NCI-H2081 treated with DMSO at 0.1 percent for 48 hours (cell line): ENCODE measurements at places on chromosomes 16 and 17.

- no peak for DNase-seq
These were observed 661 bp downstream of the LRRC3C start for GRCh38 chr17:39927929-39928857.

GRCh38 chr17:56913353-56913866, 439 bp downstream of the TRIM25 start:
- DNase-seq, result no peak

- no peak for DNase-seq
These were observed 67.4 kb downstream of the MRM1 start for GRCh38 chr17:36668824-36669223.

DNA sequence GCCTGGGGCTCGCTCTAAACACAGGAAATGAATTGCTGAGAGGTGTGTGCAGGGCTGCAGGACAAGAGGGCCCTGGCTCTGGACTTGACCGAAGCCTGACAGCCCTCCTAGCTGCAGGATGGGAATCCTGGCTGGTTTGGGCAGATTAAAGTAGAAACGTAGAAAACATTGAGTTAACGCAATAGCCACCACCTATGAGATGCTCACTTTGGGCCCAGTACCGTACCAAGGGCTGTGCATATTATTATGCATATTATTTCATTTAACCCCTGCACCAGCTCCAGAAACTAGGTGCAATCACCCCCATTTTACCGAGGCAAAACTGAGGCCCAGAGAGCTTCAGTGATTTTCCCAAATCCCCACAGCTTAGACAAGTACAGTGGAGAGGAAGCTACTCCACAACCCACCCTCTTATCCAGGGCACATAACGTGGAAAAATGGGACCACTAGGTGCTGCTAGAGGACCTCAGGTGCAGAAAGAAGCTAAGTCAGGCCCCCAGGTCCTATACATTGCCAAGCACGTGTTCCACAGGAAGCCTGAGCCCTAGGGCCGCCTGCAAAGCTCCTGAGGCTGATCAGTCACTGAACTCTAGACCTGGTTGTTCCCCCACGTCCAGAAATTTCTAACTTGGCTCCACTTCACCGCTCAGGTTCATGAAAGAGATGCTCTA, 79.2 kb downstream of the MYH11 start:
- no peak for DNase-seq

- no peak for DNase-seq
These were observed 25.2 kb downstream of the ZDHHC7 start for GRCh38 chr16:84986102-84986501.

DNA sequence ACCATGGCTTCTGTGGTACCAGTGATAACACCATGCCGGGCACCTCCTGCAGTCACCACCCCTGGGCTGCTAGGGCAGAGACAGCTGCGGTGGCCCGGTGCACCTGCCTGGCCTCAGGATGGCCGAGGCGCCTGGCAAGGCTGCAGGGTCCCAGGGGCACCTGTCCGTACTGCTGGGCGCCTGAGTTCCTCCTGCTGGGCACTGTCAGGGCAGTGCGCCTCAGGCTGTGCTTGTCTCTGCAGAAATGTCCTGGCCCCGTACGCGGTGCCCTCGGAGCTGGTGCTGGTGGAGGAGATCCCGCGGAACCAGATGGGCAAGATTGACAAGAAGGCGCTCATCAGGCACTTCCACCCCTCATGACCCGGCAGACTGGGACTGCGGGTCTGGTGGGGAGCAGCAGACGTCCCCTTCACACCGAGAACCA, 17.7 kb upstream of the CDH15 start:
- DNase-seq, result no peak

DNA sequence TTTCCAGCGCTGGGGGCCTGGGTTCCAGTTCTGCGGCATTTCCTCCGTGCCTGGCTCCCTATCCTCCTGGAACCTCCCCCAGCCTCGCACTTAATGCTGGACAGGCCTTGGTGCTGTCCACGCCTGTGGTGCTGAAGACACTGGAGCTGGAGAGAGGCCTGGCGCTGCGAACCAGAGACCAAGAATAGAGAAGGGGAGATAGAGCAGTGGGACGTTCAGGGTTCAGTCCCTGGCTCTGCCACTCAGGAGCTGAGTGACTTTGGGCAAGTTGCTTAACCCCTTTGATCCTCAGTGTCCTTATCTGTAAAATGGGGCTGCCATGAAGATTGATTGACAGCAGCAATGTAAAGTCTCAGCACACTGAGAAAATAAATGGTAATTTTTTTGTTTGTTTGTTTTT, 11.9 kb downstream of the SBK1 start:
- no peak for DNase-seq

DNA sequence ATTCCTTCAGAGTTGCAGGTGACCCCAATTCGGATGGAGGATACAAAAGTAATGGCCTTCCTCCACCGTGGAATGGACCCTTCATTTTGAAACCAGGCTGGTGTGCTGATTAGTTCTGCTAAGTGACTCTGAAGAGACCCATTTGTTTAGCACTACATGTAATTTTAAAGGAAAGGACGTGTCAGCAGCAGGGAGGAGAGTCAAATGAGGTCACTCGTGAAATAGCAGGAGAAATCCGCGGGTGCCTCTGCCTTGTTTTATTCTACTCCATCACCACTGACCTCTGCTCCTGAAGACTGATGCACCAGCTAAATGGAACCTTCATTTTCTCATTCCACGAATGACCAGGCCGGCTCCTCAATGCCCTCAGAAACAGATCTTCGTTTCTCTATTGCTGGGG, 589.2 kb downstream of the CDH11 start:
- no peak for DNase-seq

DNA sequence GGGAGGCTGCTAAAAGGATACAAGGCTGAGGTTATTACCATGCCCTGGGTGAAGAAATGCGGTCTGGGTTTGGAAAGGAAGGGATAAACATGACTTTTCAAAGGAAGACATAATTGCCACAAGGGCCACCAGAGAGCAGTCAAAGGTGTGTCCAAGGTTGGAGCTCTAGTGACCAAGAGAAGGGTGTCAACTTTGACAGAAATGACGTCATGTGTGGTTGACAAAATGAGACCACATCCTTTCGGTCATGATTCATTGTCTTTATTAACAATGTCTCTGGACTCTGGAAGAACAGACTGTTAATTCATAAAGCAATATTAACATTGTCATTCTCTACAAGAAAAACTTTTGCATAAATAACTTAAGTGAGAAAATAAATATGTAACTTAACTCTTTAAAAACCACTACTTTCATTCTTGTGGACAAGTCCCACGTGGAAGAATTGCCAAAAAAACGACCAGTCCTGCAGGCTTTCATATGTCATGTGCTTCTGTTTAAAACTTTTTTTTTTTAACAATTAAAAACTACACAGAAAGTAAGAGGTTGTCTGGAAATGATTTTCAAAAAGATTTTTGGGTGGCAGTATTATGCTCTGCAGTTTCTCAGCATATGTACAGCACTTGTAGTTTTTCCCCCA, 5.0 kb downstream of the SOST start:
- DNase-seq, result no peak

GRCh38 chr16:53599548-53599947, 96.5 kb upstream of the AKTIP start:
- DNase-seq, result no peak

DNA sequence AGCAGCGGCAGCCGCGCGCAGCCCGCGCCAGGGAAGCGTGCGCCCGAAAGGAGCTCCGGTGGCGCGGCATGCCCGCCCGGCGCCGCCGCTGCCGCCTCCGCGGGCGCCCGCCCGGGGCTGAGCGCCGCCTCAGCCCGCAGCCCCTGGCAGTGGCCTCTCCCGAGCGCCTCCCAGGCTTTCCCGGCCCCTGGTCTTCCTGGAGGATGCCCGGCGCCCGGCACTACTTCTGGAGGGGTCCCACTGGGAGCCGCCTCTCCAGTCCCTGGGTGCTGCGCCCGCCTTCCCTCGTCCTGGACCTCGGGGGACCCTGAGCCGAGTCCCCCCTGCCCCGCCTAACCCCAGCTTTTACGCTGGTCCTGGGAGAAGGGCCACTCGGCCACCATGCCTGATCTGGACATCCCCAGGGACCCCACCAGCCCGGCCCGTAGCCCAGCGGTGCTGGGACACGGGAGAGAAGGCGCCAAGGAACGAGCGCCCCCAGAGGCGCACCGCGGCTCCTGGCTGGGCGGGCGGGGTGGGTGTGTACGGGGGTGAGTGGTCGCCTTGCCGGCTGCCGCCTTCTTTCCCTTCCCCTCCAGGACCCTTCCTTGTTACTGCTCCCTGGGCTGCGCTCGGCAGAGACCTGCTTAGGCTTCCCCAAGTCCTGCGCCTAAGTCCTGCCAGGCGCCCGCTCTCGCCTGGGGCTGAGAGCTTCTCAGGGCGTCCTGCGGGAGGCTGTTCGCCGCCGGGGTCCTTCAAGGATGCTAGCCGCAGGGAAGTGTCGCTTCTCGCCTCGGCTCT, 704 bp downstream of the ASIC2 start:
- DNase-seq, result no peak

DNA sequence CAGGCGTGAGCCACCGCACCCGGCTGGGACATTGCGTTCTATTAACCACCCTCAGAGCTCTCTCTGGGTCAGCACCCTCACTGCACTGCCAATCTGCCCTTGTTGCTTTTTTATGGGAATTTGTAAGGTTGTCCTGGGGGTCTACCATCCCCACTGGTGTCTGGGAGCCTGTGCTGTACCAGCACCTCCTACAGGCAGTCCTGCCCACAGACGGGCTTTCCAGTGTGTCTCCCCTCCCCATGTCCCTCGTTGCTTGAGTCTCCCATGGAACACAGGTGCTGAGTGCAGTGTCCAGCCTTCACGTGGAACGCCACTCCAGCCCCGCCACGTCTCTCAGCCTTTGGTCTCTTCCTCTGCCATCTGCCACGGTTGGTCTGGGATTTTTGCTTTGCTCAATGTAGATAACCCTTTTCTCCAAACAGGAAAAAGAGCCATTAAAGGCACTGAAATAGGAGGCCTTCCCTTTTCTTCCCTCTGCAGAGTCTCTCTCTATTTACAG, 68.0 kb upstream of the CBX4 start:
- DNase-seq, result no peak
